PC-3 (cell line): ENCODE measurements at places on chromosomes 16 and 17. TPM values are rescaled to one million over a fixed set of nuclear protein-coding genes. Genes with fewer than 3 reads are reported as not detected.

DNA sequence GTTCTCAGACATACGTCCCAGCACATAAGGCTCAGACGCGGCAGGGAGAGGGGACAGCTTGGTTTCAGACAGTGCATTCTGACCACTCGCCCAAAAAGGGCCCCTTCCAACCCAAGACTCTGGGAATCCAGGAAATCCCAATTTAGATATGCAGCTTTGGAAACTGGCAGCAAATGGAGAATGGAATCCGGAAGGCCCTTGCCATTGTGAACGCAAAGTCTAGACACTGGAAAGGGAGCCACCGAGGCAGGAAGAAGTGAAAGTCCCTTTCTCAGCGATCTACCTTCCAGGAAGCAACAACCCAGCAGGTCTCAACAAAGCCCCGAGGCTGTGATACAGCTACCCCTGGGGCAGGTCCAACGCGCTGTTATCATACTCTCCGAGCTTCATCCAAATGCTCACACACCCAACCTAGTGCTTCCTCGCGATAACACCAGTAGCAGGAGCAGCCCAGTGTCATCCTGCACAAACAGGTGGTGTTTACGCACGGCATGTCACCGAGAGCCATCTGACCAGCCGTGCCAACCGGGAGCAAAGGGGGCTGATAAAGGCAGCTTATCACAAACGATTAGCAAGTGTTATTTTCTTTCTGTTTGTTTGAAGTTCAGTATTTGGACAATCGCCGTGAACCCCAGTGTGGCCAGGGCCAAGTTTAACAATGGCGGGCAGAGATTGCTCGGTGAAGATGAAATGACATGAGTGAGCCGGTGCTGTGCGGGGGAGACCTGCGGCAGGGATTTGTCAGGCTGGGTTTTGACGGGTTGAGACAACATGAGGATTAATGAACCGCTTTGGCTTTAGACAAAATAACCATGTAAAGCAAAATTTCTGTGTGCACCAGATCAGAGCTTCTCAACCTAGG lies 240.6 kb downstream of the FOXL1 start:
- DNase-seq: no peak

DNA sequence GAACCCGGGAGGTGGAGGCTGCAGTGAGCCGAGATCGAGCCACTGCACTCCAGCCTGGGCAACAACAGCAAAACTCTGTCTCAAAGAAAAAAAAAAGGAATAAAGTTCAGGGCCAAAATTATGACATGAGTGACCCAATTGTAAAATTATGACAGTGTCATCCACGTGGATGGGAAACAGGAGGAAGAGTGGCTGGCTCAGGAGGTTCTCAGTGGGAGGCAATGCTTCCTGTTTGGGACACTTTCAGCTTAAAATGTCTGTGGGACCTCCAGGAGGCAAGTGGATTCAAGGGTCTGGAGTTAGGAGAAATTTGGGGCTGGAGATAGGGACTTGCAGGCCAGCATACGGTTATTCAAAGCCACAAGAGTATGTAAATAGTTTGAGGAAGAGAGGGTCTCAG lies 8.0 kb upstream of the STX4 start:
- no peak for DNase-seq

Gene WWP2
- 15.8 and 17.1 TPM in 2 replicates for total RNA-seq

DNA sequence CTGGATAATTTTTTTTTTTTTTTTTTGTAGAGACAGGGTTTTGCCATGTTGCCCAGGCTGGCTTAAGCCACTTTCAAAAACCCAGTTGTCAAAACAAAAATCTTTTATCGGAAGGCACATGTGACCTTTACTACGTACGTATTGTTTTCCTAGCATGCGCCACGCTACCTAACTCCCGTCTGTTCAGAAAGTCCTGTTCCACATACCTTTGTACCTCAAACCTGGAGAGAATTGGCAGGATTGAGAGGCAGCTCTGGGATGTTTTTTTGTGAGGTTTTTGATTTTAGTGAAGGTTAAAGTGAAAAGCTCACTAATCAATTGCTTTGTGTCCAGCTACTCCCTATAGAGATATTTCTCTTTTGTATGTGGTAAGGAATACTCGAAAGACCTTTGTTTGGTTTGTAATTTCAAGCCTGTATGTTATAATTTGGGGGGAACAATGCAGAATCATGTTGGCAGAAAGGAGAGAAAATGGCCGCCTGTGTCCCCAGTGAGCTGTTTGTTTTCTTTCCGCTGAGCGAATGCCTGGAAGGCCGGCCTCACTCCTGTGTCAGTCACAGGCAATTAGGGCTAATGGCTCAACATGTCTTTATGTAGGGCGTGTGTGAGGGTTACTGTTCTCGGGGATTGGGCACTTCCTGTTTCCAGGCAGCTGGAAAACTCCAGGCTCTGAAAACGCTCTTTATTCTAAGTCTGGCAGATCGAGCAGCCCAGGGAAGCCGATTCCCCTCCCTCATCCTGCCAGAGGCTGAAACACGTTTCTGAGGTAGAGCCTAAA lies 60.8 kb upstream of the CLEC18A start:
- DNase-seq: no peak

- no peak for DNase-seq
Observed at GRCh38 chr16:84380405-84380804, 12.1 kb downstream of the ATP2C2 start.

DNA sequence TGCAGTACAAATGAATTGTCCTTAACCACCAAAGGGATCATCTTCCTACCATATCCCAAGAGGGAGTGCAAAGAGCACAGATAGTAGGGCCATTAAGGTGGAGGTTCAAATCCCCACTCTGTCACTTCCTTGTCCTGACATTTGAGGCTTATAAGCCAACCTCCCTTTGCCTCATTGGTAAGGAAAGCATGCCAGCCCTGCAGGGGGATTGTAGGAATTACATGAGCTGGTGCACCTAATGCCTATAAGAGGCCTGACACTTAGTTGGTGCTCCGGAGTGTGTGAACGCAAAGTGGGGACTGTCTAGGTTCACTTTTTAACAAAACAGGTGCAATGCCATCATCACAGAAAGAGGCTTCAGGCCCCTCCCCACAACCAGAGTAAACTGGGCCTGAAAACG lies 374.4 kb downstream of the SNX29 start:
- no peak for DNase-seq

Gene MRPL12
- 100 and 108 TPM in 2 replicates for total RNA-seq

DNA sequence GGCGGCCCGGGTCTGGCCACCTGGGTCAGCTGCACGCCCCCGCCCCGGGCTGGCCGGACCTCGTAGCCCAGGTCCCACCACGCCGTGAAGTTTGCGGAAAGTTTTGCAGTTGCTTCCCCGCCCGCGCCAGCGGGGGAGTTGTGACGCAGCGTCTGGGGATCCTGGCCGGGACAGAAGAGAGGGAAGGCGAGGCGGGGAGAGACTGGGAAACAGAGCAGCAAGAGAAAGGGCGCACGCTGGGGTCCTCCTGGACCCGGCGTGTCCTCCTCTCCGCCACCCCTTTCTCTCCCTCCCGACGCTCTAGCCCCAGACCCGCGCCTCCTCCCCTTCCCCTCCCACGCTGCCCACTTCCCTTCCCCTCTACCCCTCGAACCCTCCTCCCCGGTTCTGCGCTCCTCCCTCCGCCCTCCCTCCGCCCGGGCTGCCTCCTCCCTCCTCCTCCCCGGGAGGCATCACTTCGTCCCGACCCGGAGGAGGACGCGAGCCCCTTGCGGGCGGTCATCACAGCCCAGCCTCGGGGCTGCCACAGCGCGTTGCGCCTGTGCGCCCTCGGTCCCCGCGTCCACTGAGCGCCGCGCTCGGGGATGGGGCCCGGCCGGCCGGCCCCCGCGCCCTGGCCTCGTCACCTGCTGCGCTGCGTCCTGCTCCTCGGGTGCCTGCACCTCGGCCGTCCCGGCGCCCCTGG lies at the start of gene MRC2:
Gene MRC2, plus strand, starts transcription at position 452 of the 685 bp plus-strand sequence. Its CDS starts 133 bp downstream, at position 585.
- DNase-seq: peak; percentile 58

DNA sequence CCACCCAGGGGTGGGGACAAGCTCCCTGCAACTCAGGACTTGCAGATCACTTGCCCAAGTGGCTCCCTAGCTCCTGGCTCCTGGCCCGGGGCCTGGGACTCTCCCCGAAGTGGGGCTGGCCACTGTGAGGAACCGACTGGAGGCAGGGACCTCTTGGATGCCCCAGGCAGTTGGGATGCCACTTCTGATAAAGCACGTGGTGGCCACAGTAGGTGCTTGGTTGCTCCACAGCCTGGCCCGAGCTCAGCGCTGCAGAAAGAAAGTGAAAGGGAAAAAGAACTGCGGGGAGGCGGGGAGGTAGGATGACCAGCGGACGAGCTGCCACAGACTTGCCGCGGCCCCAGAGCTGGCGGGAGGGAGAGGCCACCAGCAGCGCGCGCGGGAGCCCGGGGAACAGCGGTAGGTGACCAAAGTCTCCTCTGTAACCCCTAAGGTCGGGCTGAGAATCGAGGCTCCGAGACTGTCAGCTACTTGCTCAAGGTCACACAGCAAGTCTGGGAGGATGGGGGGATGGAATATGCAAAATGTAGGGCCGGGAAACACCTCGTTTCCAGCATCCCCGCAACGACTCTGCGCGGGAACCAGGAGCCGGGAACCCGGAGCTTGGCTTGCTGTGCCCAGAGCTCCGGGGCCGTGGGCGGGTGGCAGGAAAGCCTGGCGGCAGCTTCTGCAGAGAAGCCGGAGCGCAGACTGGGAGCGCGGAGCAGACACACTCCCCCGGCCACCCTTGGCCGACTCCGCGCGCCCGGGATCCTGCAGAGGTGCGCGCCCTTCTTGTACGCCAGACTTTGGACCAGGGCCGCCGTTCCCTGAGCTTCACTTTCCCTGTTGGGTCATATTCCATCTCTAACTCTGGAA lies 1.9 kb downstream of the CIITA start:
- peak; percentile 21 for DNase-seq

GRCh38 chr16:77169650-77170236 lies 21.2 kb upstream of the MON1B start:
- peak; percentile 55 for DNase-seq

DNA sequence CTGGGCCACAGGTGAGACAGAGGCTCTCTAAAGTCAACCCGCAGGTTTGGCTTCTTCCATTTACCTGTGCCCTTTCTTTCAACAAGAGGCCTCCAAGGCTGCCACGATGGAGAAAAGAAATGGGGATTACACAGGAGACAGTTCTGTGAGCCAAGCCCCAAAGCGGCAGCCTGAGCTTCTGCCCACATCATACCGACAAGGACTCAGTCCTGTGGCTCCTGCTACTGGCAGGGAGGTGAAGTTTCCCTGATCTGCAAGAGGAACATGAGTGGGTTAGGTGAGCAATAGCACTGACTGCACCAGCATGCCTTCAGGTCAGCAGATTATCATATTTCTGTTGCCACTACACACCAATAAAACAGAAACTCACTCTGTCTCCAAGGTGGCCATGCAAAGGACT lies 800.0 kb downstream of the KCNJ18 start:
- no peak for DNase-seq

Gene CHCT1
- total RNA-seq: not detected in 2 replicates

Gene MT1G
- not detected in 2 replicates for total RNA-seq

Gene TANC2
- 24.2 and 58.1 TPM in 2 replicates for total RNA-seq

DNA sequence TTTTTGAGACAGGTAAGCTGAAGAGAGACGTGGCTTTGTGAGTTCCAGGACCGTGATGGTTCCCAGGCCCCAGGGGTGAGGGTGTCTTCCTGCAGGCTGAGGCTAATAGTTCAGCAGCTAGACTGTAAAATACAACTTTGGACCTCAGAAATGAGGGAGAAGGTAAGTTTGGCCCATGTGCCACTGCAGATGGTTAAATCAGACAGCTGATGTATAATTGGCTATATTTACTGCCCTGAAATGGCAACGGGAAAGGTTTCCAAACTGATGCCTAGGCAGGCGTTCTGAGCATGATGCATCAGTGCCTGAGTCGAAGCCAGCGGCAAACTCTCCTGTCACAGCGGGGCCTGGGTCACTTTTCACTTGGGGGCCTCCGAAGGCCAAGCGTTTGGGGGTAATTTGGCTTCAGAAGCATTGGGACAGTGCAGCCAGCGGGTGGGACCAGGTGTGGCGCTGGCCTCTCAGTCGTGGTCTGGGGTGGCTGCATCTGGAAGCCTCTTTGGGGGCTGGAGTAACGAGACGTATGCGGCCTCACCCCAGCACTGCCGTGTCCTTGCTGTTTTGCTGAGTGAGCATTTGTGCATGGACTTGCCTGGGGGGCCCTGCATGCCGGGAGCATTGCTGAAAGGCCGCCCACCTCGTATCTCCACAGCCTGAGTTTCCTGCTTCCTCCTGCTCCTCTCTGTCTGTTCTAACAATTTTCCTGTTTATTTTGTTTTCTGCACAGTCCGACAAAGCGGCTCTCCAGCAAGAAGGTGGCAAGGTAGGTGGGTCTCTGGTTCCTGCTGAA lies 31.2 kb upstream of the CAPN15 start:
- DNase-seq: no peak

DNA sequence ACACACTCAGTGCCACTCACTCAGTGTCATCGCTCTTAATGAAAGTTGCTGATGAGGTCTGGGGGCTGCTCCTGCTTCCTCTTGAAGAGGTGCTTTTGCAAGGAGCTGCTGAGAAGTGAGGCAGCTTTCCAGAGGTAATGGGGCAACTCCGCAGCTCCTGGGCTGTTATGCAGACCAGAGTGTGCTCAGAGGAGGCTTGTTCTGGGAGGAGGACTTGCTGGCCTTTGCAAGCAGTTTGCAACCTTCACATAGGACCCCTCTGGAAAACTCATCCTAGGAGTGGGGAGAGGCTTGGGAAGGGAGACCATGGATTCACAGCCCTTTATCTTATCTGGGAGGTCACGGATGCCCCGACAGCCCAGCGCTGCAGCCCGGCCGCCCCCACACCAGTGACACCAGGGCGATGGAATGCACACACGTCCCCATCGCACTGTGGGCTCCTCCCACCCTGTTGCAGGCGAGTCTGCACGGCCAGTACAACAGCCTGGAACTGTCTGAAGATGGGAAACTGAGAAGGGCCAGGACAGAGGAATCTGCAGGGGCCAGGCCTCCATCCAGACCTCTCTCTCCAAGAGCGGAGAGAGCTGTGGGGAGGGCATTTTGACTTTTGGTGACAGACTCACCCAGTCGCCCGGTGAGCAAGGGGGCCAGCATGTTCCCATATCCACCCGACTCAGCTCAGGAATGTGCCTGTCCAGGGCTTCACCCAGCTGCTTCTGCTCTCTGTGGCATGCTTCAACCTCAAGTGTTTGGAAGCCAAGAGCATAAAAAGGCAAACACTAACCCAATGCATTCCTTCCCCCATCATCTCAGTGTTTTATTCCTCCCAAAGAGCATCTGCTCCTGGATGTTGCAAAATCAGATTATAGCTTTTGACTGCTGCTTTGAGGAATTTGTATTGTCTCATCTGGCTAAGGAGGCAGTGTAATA lies 78.6 kb upstream of the ZNF469 start:
- DNase-seq: peak; percentile 21

GRCh38 chr17:62101515-62101914 lies 36.4 kb upstream of the MED13 start:
- no peak for DNase-seq

- DNase-seq: peak; percentile 42
Observed at GRCh38 chr17:40086150-40087044, 14.0 kb downstream of the NR1D1 start.

GRCh38 chr17:78940708-78941107 lies 15.5 kb upstream of the TIMP2 start:
- DNase-seq: peak; percentile 31

Gene RAB26
- total RNA-seq: 4.6 and 5.6 TPM in 2 replicates
